ENCODE measurements at places on chromosomes 3 and 15.

DNA sequence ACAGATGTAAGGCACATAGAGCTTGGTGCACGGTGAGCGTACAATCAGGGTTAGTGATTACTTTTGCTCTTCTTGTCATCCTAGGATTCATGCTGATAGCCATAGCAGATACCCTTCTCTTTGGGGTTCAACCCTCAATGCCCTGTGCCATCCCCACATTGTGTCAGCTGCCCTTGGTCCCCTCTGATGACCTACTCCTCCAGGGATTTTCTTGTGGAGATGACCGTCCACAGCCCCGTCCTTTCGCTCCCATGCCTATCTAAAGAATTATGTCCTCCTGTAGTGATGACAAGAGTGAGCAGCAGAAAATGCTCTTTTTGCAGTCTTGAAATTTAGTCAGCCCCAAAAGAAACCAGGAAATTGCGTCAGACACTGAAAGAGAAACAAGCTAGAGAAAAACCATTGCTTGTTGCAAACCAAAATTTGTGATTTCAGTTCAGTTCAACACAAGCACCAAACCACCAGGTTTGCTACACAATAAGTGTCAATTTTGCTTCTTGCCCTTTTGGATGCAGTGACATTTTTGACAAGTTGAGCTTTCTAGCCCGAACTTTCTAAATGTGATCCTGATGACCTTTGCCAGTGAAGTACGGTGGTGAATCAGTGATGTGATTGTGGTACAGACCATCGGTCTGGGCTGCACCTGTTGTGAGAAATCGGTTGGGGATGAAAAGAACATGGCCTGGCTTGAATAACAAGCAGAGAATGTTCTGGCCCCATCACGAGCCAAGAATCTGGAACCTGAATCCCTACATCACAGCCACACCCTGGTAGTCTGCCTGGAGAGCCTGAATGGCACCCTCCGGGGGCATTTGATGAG, 41.3 kb downstream of the CMTM7 start:
- no peak for DNase-seq

GRCh38 chr15:80490431-80490990, 86.3 kb downstream of the ARNT2 start:
- no peak for DNase-seq

DNA sequence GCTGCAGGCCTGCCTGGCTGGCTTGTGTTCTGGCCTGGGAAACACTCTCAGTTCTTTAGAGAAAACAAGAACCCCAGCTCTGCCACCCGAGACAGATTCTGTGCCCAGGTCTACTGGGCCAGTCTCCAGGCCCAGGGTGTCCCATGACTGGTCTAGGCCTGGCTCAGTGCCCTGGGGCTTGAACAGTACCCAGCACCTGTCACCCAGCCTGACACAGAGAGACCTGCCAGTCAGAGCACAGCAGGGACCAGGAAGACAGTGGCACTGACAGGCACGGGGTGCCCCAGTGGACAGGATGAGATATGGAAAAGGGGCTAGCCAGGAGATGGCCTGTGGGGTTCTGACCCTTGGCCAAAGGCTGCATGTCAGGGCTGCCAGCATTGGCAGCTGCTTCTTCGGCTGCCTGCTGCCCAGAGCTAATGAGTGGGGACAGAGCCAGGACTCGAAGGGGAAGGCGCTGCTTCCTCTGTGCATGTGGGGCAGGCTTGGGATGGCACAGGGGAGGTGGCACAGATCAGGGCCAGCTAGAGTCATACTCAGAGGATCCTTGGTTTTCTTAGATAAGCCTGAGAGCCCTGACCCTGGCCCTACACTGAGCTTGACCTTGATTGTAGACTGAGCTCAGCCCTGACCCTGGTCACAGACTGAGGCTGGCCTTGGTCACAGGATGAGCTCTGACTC, 15.1 kb downstream of the CCDC33 start:
- peak; percentile 89 for DNase-seq

DNA sequence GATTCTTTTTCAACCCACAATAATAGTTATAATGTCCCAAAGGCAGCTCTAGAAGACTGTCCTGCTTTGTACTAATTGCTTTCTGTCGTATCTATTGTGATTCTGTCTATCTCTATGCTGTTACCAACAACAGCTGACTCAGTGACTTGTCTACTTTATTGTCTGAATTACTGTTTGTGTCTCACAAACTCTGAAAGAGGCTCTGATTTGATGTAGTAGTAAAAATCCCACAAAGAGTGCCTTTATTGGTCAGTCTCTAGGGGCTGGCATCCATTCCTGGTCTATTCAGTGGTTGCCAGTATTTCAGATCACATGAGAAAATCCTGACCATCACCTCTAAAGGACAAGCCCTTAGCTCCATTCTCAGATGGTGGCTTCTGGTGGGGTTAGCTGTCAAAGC, 254.2 kb downstream of the NSUN3 start:
- peak; percentile 2 for DNase-seq

- DNase-seq: no peak
These were observed 60.5 kb downstream of the SH3BP5 start for GRCh38 chr3:15271785-15272381.

DNA sequence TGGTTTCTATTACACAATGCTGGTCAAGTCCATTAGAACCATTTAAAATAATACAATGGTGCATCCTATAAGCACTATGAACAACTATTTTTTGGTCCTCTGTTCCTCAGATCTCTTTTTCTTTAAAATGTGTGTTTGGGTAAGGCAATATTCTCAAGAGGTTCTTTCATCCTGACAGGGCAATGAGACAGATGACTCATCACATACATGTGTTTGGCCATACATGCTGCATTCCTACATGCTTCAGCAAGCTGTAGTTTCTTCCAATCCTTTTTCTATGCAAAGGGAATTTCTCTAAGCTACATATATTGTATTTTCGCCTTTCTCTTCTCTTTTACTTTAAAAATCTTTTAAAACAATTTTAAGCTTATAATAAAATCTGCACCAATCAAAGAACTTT, 52.7 kb downstream of the OTOL1 start:
- no peak for DNase-seq

- no peak for DNase-seq
These were observed 60.7 kb downstream of the ZNF621 start for GRCh38 chr3:40585381-40586016.

DNA sequence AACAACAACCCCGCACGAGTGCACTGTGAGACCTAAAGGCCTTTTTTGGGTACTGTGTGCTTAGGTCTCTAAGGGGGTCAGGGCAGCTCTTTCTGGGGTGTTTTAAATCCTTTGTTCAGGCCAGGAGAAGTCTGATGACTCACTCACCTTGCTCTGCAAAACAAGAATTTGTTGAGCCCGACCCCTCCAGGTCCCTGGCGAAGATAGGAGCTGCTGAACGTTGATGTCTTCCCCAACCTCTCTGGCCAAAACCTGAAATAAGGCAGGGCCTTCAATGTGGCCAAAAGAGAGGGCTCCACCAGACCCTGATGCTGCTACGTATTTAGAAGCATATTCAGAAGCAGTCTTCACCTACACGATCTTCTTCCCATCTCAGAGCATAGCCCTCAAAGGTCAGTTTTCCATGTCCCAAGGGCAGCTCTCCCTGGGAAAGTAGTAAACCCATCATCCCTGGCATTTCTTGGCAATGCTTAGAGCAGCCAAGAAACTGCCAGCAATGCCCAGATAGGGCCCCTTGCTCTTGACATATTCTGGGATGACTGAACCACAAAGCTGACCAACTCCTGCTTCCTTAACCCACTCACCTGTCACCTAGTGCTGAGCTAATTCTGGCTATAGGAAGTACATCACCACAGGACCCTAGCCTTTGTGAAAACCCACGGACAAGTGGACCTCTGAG, 27.1 kb downstream of the CCDC13 start:
- no peak for DNase-seq

DNA sequence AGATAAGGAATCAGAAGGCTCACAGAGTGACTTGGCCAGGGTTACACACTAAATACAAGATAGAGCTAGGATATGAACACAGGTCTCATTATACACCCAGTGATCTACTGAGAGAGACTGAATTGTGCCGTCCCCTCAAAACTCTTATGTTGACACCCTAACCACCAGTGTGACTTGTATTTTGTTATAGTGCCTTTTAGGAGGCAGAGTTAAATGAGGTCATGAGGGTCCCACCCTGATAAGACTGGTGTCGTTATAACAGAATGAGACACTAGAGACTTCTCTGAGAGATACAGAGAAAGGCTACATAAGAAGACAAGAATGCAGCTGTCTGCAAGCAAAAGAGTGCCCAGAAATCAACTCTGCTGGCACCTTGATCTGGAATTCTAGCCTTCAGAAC, 12.6 kb downstream of the KPNA1 start:
- DNase-seq: no peak

GRCh38 chr3:63960048-63960711, 48.0 kb upstream of the SCAANT1 start:
- DNase-seq: no peak

GRCh38 chr15:73442421-73442820, 543 bp upstream of the REC114 start:
- no peak for DNase-seq

- no peak for DNase-seq
These were observed 112.5 kb downstream of the TIGIT start for GRCh38 chr3:114406286-114406685.

- no peak for DNase-seq
These were observed 64.7 kb downstream of the EOMES start for GRCh38 chr3:27657404-27657803.

- DNase-seq: no peak
These were observed 113.5 kb upstream of the GALNT15 start for GRCh38 chr3:16060945-16061344.

DNA sequence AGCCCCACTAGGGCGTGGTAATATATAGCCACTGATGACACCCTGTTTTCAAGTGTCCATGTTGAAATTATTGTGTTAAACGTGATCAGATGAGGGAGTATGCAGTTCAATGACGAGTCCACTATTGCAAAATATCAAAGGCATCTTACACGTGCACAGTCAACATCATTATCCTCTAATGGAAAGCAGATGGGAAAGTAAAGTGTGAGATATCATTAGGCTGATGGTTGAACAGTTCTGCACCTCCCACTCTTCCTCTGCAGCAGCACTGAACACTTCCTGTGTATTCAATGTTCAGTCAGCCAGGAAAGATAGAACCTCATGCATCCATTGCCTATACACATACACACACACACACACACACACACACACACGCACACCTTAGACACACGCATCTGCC, 431.8 kb upstream of the CCDC54 start:
- DNase-seq: no peak

DNA sequence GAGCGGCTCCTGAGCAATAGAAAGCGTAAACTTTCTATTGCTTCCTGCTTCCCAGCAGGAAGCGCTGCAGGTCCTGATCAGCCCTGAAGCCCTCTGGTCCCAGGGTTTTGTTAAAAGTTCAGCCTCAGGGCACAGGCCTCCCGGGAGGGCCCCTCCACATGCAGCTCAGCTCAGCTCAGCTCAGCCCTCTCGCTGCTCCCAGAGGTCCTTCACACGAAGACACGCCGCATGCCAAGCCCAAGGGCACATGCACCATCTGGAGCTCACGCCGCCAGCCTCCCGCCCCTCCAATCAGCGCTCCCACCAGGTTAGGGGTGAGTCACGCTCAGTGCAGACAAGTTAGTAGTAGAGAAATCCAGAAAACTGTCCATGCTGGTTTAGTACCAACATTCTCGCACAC, 12.7 kb downstream of the TKT start:
- no peak for DNase-seq

DNA sequence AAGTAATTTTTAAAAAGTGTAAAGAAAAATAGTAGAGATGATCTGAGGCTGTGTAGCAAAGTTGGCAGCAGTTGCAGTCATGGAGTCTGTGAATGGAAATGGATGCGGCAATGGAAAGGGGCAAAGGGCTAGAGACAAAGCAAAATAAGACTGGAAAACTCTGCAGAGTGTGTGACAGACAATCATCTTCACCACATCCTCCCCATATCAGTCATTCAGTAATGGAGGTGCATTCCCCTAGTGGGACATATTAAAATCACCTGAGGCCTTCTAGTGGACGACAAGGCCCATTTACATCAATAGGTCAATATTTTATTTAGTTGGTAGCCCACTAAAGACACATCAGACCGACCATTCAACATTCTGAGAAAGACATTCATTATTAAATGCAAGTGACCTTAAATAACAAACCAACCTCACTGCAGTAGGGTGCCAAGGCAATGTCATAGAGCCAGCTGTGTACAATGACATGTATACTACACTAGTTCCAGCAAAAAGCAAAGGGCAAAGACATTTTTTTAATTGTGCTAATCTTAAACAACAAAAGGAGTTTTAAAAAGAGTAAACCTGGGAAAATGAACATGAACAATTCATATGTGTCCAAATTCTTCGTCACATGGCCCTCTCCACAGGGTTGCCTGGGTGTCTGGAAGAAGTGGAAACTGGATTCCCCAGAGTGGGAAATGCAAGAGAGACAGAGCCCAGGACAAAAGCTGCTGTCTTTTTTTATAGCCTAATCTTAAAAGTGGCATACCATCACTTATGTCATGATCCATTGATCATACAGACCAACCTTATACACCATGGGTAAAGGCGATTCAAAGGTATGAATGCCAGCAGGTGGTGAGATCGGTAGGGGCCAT, 15.6 kb upstream of the RAP2B start:
- DNase-seq: no peak

GRCh38 chr3:126696701-126697267, 7.3 kb upstream of the CHCHD6 start:
- DNase-seq: no peak

DNA sequence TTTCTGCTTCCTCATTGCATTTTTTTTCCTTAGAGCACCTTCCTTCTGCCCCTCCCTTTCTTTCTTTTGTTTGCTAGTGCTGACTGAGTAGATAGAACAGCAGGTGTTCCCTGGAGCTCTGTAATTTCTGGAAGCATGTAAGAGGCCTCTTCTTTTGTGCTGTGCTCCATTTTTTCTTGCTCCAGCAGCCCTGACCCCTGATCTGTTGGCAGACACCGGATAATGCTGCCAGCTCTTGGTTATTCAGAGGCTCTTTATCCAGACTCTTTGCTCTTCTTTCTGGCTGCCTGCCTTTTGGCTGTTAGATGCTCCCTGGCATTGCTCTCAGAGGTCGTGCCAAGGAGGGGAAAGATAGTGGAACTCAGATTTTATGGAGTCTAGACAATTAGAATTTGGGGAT, 104.4 kb upstream of the RBMS3 start:
- DNase-seq: no peak

GRCh38 chr3:185900228-185900627, 37.6 kb downstream of the TRA2B start:
- DNase-seq: no peak

DNA sequence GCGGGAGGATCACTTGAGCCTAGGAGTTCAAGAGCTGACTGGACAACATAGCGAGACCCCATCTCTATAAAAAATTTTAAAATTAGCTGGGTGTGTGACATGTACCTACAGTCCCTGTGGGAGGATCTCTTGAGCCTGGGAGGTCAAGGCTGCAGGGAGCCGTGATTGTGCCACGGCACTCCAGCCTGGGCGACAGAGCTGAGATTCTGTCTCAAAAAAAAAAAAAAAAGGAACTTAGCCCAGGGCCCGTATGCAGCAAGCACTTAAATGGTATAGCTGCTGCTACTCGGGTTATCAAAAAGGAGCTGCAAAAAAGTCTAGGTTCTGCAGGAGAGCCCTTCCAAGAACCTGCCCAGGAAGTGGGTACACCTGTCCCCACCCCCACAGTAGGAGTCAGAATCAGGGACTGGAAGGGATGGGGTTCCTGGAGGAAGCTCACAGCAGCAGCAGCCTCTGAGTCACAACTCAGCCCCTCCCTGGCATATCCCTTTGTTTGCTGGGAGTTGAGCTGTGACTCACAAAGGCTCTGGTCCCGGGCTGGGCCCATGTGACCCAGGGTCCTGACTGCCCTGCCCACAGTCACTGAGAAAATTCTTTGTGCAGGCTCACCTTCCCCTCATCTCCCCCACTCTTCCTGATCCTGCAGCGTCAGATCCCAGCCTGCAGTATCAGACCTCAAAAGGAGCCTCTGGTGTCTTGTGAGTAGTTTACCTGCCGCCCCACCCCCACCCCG, at the start of gene SPATA12:
Gene SPATA12 (plus strand): TSS at position 576 of the 733 bp plus-strand sequence. CDS start 13,031 bp downstream, outside the sequence.
- peak; percentile 20 for DNase-seq
